ENCODE measurements at places on chromosomes 3 and 15.
A peak's percentile ranks its signal among the peaks of the same experiment; 100 is the strongest.

DNA sequence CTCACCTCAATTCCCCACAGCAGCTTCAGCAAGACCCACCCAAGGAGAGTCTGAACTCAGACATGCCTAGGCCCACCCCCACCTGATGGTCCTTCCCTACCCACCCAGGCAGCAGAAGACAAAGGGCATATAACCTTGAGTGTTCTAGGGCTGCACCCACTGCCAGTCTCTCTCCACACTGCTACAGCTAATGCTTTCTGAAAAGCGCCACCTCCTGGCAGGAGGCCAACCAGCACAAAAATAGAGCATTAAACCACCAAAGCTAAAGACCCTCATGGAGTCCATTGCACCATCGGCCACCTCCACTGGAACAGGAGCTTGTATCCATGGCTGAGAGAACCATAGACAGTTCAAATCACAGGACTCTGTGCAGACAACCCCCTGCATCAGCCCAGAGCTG is 11.3 kb upstream of the RPL39L start:
- peak; percentile 22 for DNase-seq

DNA sequence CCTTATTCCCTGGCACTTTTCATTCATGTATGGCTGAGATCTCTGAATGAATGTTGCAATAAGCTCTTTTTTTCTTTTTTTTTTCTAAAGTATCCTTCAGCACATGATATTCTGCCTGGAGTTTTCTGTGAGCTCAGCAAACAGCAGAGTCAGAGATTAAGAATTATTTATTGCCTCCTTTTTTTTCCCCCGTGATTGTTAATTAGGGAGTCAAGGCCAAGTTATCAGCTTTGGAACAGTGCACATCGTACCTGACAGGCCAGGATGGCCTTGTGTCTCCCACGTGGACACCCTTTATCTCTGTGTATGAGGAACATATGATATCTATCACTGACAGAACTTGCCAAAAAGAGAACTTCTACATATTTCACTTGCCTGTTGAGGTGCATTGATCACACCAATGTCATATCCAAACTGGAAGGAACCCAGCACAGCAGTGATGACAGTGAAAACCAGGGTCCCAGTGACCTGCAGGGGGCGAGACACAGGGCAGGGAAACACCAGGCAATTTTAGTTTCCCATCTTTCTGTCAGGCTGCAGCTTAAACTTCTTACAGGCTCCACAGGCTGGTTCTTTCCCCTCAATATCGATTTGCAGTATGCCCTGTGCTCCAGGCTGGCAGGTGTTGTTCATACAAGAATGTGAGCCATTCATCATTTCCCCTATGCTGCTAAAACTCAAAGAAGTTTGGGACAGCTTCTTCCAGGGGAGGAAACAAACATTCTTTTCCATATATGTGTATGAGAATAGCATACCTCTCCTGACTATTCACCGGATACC is 8.2 kb downstream of the SLC2A2 start:
- no peak for DNase-seq

DNA sequence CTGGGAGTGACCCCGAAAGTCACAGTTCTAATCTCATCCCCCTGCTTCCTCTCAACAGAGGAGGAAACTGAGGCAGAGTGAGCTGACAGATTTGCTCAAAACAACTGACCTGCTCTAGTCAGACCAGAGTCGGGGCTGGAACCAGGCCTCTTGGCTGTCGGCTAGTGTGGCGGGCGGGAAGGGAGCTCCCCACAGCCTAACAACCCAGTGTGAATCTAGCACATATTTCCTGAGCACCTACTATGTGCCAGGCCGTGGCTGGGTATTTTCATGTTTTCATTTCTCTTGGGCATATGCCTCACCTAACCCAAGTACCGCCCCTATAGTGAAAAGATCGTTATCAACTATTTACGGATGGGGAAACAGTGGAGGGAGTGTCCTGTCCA is 27.2 kb downstream of the GRIP2 start:
- DNase-seq = no peak

GRCh38 chr3:15325228-15325627 is 7.2 kb downstream of the SH3BP5 start:
- no peak for DNase-seq

DNA sequence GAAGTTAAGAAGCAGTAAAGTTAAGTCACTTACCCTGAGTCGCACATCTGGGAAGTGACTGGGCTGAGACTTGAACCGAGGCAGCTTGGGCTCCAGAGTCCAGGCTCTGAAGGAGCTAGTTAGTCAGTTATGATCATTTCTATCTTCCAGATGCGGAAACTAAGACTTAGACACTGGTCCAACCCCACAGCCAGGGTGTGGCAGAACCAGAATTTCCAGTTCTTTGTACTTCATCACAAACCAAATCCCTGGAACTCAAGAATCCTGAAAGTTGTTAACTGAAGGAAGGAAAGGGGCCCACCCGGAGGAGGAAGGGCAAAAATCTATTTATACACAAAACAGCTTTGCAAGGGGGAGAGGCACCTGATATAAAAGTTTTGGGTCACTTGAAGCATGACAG is 389.9 kb downstream of the SHQ1 start:
- no peak for DNase-seq

- no peak for DNase-seq
Measured at GRCh38 chr3:21170964-21171363, 580.0 kb downstream of the ZNF385D start.

DNA sequence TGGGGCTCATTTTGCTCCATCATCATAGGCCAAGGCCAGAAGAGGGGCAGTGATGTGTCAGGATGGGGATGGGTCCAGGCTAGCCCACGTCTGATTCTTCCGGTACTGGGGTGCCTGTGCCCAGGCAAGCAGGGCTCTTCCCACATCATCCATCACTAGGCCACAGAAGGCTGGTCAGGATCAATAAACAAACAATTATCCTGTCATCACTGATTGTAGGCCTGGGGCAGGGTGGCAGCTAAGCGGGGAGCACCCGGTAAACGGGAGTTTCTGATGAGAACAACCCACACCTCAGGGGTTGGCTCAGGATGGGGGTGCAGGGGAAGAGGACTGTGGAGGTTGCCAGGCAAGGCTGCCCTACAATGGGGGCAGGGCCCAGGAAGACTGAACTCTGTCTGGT is 18.1 kb upstream of the CACNA2D2 start:
- DNase-seq = no peak

- DNase-seq = no peak
Measured at GRCh38 chr15:78906316-78906620, 33.6 kb downstream of the MORF4L1 start.

GRCh38 chr3:130838898-130839600 is 54.8 kb upstream of the ATP2C1 start:
- no peak for DNase-seq

GRCh38 chr3:174431717-174432116 is 427.4 kb upstream of the NAALADL2 start:
- DNase-seq = no peak

- no peak for DNase-seq
Measured at GRCh38 chr15:61889706-61890105, 170.5 kb downstream of the VPS13C start.

DNA sequence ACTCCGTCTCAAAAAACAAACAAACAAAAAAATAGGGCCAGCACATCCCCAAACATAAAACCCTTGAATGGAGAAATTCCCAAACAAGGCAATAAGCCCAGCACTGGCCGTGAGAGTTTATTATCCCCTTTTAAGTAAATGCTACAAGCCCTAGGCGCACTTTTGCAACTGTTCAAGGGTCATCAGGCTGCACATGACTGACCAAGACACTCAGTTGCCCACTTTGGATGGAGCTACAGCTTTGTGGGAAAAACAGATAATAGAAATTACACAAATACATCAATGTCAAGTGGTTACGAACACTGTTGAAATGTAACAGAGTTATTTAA is 33.7 kb upstream of the ZNF445 start:
- DNase-seq = no peak

DNA sequence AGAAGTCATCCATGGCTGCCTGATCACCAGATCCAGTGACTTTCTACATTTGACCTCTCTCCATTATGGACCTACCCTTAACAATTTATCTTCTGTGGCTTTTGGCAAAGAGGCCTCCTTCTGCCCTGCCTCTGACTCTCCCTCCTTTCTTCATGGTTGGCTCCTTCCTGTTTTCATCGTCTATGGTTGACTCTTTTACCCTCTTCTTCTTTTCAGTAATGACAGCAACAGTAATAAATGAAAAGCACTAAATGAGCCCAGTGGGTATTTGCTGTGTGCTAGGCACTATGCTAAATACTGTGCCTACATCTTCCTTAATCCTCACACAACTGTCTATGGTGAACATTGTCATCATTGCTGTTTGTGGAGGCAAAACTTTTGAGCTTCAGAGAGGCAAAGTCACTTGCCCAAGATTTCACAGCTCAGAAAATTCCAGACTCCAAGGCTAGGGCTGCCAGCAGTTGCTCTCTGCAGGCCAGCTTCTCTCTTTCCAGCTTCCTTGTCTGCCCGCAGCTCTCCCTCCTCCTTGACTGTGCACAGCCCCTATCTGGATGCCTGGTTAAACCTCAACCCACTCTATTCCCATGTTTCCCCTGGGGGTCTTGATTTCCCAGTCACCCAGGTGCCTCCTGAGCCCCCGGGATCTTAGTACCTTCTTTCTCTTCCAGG is 24.6 kb downstream of the ITPR1 start:
- no peak for DNase-seq

DNA sequence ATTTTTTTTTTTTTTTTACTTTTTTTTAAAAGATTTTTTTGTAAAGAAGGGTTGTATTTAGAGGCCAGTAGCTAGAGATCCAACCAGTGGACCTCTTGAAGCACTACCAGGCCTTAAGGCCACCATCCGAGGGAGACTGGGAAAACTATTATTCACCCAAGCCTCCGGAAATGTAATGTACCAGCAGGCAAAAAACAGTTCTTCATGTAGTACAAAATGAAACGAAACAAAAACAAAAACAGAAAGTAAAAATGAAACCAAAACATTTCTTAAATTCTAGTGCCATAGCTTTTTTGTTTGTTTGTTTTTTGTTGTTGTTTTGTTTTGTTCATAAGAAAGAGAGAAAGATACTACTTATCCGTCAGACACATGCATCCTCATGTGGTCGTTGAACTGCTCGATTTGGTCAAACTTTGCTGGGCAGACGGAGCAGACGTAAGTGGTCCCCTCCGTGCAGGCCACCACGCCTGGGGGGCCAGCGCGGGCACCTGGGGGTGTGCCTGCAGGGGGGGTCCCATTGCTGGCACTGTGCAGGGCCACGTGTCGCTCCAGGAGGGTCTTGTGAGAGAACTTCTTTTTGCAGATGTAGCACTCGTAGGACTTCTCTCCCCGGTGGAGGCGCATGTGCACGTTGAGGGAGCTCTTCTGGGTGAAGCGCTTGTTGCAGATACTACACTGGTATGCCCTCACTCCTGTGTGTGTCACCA is 45.0 kb downstream of the TIGIT start:
- no peak for DNase-seq

- no peak for DNase-seq
Measured at GRCh38 chr3:170277833-170278580, 55.8 kb downstream of the PRKCI start.

- DNase-seq = no peak
Measured at GRCh38 chr3:132183811-132184210, 133.4 kb upstream of the ACP3 start.

GRCh38 chr3:42308651-42309050 is 42.7 kb upstream of the CCK start:
- no peak for DNase-seq

GRCh38 chr3:65524584-65524983 is 514.1 kb downstream of the MAGI1 start:
- DNase-seq = no peak

- DNase-seq = no peak
Measured at GRCh38 chr15:86076468-86076867, 3.2 kb upstream of the AGBL1 start.

DNA sequence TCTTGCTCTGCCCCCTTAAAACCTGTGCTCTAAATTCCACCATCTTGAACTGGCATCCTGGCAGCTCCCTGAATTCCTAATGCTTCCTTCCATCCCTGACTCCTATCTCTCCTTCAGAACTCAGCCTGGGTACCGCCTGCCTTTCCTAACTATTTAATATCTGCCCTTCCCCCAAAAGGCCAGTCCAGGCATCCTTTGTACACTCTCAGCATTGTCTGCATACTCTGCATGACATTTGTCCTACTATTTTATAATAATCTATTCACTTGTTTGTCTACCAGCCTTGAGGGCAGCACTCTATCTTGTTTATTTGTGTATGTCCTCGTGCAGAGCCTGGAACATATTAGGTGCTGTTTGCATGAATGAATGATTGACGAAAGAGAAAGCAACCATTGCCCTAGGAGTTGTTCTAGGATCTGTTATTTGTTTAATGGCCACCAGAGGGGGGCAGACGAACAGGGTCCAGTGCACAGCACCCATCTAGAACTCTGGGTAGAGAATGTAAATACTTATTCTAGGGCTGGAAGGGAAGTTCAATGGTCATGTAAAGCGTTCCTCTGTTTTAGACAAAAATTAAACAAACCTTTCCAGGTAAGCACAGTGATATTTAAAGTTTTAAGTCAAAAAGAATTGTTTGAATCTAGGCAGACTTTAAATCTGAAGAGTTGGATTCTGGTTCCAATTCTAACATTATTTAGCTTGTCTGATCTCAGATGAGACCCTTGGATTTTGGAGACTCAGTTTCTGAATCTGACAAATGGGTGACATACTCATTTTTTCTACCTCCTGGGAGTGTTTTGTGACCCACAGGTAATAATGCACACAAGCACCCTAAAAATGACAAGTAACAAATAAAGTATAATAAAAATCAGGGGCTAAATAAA is 125.8 kb upstream of the GALNT15 start:
- peak; percentile 58 for DNase-seq

DNA sequence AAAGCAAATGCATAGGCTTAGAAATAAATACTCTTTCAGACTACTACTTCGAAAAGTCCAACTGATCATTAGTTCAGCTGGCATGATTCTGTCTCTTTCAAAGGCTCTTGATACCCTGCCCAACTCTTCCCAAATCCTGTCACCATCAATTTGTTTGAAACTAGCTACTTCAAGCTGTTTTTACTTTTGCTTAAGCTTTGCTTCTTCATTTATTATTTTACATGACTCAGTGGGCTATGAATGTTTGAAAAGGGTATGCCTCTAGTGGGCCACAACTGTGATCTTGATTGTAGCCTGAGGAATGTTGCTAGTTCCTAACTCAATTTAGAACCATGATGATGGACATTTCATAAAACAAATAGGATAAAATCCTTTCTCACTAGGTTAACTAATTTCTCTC is 340.8 kb downstream of the NAALADL2 start:
- no peak for DNase-seq

- DNase-seq = peak; percentile 12
Measured at GRCh38 chr15:35444557-35445204, 101.3 kb downstream of the DPH6 start.

GRCh38 chr3:62366126-62366484 is 7.2 kb downstream of the FEZF2 start:
- DNase-seq = no peak

DNA sequence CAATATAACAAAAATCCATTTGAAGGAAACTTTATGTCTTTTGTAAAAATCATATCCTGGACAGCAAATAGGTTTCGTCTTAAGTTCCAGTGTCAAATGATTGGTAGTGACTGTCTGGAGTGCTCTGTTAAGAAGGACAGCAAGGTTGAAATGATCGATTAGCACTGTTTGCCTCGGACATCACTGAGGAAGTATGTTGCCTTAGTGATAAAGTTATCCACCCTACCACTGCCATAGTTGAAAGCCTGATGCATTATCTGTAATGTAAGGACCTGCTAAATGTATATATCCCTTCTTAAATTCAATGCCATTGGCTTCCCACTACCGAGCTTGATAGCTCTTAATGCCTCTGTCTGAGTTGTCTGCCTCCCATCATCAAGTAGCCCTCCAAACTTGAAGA is 70.0 kb downstream of the CFAP20DC start:
- DNase-seq = no peak

- DNase-seq = no peak
Measured at GRCh38 chr3:190086191-190086590, 34.5 kb downstream of the P3H2 start.

GRCh38 chr3:76010252-76010651 is 224.9 kb upstream of the ZNF717 start:
- DNase-seq = no peak
